Motor neuron (in vitro differentiated cells): ENCODE measurements at places on chromosomes 11 and 22. TPM values are rescaled to one million over a fixed set of nuclear protein-coding genes. Genes with fewer than 3 reads are reported as not detected.

Gene SCO2
- 0.93 and 1.4 TPM in 2 replicates for total RNA-seq

- ATAC-seq, result no peak
Observed at GRCh38 chr22:18075101-18075719, 2.6 kb upstream of the PEX26 start.

DNA sequence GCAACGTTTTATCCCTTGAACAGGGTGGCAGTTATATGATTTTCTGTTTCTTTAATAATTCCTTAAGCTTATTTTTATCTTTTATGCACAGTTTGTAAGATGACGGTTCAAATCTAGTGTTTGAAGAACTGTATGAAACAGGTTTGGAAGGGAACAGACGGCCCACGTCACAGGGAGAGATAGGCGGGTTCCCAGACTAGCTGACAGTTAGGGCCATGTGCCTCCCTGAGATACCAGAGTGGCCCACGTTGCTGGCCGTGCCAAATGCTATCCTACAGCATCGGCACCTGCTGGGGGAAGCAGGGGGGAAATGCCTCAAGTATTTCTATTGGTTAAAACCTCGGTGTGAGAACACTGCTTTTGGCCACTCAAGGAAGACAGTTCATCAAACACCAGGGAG is 50.2 kb upstream of the BID start:
- ATAC-seq, result no peak

- ATAC-seq, result no peak
Observed at GRCh38 chr22:17411213-17411612, 42.0 kb downstream of the CECR2 start.
